Stimulated activated naive CD8-positive, alpha-beta T cell treated with anti-CD3 and anti-CD28 coated beads, Interleukin-15, amount 100 ng/mL, for 72 hours (primary cell): ENCODE measurements at places on chromosomes 11 and 22.

DNA sequence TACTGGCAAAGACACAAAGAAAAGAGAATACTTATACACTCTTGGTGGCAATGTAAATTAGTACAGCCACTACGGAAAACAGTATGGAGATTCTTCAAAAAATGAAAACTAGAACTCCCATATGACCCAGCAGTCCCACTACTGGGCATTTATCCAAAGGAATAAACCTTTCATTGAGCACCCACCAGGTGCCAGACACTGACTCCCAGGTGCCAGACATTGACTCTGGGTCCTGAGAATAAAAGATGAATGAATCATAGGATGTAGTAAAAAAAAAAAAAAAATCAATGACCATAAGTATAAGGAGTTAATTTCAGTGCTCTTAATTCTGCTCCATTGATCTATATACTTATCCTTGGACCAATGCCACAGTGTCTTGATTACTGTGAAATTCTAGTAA, 28.2 kb downstream of the HEPHL1 start:
- no peak for DNase-seq

DNA sequence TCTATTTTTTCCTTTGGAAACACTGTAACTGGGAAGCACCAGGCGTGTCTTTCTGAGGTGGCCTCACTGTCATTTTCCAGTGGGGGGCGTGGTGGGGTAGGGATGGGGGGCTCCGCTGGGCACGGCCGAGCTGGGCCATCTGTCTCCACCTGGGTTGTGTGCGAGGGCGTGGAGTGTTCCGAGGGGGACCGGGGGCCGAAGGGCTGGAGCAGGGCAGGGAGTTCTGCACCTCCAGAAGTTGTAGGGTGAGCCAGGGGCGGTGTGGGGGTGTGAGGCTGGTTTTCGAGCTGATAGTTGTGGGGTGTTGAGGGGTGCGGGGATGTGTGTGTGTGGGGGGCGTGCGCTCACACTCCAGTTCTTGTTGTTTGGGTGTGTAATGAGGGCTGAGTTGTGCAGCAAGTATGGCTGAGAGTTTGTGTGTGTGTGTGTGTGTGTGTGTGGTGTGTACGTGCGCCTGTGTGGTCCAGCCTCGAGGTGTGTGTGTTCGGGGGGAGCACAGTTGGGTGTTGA, 10.8 kb downstream of the YPEL4 start:
- no peak for DNase-seq

DNA sequence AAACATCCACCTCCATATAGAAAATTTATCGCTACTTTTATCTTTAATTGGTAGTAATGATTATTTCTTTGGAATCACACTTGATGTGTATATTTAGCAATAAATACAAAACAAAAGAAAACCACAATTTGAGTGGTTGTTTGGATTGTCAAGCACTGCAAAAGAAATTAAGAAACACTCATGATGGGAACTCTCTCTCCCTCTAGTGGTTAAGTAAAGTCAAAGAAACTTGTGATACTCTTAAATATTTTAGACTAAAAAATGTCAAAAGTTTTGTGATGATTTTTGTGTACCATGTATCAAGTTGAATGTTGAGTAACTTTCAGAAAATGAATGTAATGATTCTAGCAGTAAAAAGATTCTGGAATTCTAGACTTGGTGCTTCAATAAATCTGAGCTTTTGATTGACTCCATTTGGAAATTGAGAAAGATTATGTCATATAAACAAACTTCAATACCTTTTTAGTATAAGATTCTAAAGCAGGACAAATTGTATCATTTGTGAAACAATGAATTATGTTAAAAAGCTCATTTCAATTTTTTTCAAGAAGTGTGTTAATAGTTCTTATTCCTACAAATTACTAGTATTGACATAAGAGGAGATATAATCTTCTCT, 20.8 kb downstream of the MUC15 start:
- no peak for DNase-seq

DNA sequence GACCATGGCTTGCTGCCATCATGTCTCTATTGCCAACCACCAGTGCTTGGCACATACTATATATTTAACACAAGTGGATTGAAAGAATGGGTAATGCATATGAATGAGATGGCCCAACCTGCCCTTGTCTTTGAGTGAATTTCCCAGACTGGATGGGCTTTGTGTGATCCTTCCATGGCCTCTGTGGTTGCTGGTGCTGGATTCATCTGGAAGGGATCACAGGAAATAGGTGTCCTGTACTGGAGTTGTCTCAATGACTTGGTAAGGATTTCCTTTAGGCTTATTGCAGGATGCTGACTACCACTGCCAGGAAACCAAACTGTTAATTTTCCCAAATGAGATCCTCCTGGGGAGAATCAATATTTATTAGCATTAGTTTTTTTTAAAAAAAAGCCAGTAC, 328.6 kb downstream of the TMEM135 start:
- DNase-seq = no peak

- DNase-seq = no peak
These were observed 21.9 kb upstream of the POLD3 start for GRCh38 chr11:74570266-74571061.

- no peak for DNase-seq
These were observed 25.2 kb downstream of the FAM76B start for GRCh38 chr11:95764267-95764898.

DNA sequence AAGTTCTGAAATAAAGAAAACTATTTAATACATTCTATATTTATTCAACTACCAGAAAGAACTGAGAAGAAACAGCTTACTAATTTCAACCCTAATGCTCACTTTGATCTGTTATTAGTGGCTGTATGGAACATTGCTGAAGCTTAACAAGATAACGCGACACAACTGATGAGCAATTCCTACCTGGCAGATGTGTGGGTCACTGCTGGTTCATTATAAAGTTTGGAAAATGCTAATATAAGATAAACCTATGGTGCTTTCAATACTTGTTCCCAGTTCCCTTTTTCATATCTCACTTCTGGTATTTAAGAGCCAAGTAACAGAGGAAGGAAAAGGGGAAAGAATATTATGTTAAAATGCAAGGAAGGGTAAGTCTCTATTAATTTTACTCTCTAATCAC, 10.5 kb downstream of the CTSC start:
- DNase-seq = no peak

DNA sequence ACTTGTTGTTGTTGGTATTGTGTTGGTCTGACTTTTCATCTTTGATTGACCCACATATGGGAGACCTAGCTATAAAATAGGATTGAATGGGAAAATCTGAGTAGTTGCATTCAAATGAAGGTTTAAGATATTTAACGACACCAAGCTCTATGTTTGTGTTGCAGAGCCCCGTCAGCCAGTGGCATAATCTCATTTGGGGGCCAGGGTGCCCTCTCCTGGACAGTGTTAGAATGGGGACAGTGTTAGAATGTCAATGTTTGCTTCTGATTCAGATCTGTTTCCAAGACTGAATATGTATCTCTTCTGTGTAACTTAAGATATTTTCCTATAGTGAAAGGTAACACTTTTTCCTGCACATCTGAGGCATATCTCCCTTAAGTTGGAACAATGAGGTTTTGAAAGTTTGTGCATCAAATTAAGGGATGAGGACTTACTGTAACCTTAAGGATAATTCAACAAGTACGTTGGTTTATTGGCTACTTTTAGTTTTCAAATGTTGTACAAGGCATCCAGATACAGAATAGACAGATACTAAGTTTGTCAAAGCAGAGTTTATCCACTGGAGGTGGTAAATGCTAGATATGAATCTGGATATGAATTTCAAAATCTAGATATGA, 5.3 kb upstream of the OR52M1 start:
- DNase-seq = peak; percentile 29

DNA sequence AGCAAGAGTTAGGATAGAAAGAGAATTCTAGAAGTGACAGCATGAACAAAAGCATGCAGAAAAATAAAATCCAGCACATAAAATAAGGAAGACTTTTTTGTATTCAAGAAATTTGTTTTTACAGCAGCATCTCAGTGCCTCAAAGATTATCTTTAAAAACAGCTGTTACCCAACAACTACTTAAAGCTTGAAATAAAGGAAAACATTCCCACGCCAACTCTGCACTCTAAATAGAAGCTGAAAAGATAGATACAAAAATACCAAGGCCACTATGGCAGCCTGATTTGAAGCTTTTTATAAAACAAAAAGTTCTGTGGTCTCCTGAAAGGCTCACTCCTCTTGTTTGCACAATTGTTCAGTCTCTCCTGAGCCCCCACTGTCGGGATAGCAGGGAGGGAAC, 83.6 kb upstream of the LRRC55 start:
- DNase-seq = no peak

DNA sequence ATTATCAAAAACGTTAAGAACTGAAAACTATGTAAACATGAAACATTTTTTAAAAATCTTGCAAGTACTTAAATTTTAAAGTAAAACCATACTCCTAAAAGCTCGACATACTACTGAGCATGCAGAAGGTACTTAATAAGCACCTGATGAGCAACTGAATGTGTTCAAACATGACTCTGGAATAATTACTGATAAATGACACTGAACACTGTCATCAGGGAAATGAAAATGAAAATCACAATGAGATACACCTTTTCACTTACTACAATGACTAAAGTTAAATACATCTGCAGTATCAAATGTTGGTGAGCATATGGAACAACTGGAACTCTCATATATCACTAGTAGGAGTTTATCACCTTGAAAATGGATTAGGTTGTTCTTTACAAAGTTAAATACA, 65.2 kb downstream of the PICALM start:
- no peak for DNase-seq

GRCh38 chr11:111963931-111964340, 26.8 kb downstream of the DIXDC1 start:
- DNase-seq = no peak

- DNase-seq = no peak
These were observed 39.4 kb downstream of the C22orf31 start for GRCh38 chr22:29022101-29022817.

DNA sequence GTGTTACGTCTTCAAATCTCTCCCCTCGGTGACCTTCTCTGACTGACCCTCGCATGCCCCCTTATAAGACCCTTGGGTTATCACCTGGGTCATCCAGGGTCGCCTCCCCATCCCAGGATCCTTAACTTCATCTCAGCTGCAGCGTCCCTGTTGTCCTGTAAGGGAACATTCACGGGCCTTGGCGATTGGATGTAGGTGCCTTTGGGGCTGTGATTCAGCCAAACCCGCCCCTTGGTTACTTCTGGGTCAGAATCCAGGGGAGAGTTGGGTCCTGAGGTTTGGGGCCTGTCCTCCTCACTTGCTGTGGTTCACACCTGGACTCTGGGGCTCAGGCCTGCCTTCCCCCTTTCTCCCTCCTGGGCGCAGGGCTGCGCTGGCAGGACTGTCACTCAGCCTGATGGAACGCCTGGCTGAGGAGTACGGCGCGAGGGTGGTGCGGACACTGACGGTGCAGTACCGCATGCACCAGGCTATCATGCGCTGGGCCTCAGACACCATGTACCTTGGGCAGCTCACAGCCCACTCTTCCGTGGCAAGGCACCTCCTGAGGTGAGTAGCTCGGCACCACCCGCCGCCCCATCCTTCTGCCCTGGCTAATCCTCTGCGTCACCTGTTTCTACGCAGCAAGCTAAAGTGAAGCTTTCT, 29.4 kb downstream of the IGHMBP2 start:
- no peak for DNase-seq

DNA sequence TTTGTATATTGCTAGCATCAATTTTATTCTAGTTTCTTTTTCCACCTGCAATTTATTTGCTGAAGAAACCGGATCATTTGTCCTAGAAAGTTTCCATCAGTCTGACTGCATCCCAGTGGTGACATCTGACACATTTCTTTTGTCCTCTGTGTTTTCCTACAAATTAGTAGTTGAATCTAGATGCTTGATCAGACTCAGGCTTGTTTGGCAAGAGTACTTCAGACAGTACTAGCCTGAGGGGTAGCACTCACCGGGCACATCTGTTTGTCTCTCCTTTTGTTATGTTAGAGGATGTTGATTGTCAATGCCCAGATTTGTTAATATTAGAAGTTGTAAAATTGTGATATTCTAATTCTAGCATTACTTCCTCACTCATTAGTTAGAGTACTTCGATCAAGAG, 204.8 kb downstream of the SWAP70 start:
- no peak for DNase-seq

GRCh38 chr11:85705800-85706199, 19.8 kb upstream of the CCDC89 start:
- no peak for DNase-seq

GRCh38 chr11:12854297-12854661, 154.8 kb upstream of the RASSF10 start:
- DNase-seq = no peak

- DNase-seq = no peak
These were observed 11.5 kb downstream of the STARD10 start for GRCh38 chr11:72782081-72782920.

- DNase-seq = no peak
These were observed 73.4 kb upstream of the TEAD1 start for GRCh38 chr11:12600829-12601228.

- DNase-seq = no peak
These were observed 2.7 kb upstream of the ARHGAP42 start for GRCh38 chr11:100684101-100685065.

DNA sequence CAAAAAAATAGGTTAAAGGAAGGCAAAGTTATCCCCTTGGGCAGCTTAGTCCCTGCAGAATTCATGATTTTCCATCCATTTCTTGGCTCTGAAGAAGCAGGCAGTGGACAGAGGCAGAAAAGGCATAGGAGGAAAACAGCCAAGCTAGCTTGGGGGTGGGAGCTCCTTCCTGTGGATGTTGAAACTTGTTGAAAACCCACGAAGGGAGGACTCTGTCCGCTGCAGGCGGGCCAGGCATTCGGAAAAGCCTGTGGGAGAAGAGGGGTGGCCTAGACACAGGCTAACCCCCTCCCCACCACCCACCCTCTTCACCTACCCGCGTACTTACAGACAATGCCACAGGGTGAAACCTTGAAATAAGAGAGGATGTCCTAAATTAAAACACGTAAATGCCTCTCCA, 72.1 kb downstream of the C22orf31 start:
- no peak for DNase-seq

DNA sequence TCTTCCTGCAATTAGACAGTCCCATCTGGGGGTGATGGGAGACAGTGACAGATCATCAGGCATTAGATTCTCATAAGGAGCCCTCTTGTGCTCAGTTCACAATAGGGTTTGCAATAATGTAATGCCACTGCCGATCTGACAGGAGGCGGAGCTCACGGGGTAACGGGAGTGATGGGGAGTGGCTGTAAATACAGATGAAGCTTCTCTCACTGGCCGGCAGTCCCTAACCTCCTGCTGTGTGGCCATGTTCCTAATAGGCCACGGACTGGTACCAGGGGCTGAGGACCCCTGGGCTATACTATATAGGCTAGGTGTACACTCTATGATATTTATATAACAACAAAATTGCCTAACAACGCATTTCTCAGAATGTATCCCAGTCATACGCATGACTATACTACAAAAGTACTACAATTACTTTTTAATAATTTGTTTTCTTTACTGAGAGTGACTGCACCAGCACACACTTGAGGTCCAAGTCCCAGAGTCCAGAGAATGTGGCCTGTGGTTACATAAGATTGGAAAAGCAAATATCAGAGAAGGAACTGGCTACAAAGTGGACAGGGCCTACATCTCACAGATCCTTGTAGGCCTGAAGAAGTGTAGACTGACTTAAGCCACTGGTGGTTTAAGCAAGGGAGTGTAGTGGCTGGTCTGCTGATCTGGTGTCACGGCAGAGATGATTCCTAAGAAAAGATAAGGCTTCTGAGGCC, 200.0 kb downstream of the LARGE1 start:
- no peak for DNase-seq

- peak; percentile 14 for DNase-seq
These were observed 647 bp downstream of the SWAP70 start for GRCh38 chr11:9664276-9665171.
